ENCODE measurements at places on chromosomes 3 and 15. TPM values are rescaled to one million over a fixed set of nuclear protein-coding genes. Genes with fewer than 3 reads are reported as not detected.

- no peak for DNase-seq
Measured at GRCh38 chr3:18127859-18128681, 297.1 kb downstream of the SATB1 start.

GMPS gene
- 35.6 TPM for total RNA-seq

GRCh38 chr3:55963601-55964000 lies 476.5 kb upstream of the WNT5A start:
- peak; percentile 26 for DNase-seq

GRCh38 chr15:57382969-57383368 lies 6.7 kb downstream of the CGNL1 start:
- DNase-seq: no peak

GRCh38 chr15:69838338-69838737 lies 259.4 kb downstream of the TLE3 start:
- no peak for DNase-seq

- DNase-seq: no peak
Measured at GRCh38 chr15:77852241-77853007, 219.7 kb upstream of the LINGO1 start.

SLC15A2 gene
- 18.2 TPM for total RNA-seq

DNA sequence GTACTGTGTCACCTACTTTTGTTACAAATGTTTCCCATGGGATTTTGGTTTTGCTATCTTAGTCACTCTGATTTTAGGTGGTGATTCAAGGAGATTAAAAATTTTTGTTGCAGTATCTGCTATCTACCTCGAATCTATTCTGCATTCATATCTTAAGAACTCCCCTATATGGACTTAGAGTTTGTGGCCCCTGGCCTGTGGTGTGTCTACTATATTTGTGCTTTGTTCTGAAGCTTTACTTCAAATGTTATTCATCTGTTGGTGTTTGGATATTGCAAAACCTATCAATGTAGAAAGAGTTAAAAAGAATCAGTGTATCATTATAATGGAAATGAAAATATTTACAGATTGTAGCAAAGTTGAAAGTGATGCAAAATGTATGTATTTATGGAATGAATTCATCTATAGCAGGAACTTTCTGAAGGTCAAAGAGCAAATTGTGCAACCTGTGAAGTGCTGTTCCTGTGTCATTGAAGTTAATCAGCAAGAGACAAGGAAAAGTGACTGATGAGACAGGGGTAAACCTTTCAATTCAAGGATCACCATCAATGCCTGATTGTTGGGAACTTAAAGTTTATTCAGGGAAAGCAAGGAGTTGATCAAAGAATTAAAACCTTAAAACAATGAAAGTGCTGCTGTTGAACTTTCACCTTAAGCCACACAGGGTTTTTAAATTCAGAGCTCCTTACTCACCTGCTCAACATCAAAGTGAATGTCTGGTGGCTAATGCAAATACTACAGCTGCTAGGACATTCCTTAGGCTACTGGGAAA lies 71.0 kb downstream of the SLMAP start:
- no peak for DNase-seq

DNA sequence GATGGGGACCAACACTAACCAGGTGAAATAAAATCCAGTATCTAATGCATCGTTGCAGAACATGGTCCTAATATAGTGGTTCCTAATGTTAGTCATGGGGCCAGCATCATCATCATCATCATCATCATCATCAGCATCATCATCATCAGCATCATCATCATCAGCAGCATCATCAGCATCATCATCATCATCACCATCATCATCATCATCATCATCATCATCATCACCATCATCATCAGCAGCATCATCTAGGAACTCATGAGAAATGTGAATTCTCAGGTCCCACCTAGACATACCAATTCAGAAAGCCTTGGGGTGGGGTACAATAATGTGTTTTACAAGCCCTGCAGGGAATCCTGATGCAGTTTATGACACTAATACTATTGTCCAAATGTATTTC lies 179.4 kb upstream of the LRRN1 start:
- DNase-seq: no peak

DNA sequence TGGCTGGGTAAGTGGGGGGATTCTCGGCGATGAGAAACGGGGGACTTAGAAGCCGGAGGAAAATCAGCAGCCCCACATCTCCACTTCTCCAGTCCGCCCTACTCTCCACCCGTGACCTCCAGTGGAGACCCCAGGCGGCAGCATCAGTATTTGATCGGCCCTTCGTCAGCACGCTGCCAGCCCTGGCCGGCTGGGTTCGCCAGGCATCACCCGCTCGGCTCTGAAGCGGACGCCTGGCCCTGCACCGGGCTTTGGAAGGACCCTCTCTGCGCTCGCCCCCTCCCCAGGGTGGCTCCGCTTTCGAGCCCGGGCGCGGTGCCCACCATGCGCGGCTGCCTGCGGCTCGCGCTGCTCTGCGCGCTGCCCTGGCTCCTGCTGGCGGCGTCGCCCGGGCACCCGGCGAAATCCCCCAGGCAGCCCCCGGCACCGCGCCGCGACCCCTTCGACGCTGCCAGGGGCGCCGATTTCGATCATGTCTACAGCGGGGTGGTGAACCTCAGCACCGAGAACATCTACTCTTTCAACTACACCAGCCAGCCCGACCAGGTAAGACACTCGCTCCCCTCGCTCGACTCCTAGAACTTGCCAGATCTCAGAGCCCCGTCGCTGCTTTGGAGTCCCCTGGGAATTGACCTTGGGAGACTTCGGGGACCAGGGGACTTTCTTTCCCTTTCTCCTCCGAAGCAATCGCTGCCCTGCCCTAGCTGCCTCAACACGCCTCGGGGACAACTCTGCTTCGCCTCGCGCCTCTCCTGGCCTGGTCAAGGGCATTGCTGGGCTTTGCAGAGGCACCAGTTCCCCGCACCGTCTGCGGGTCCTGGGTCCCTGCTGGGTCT lies 561 bp downstream of the SIDT1 start:
- peak; percentile 60 for DNase-seq

DNA sequence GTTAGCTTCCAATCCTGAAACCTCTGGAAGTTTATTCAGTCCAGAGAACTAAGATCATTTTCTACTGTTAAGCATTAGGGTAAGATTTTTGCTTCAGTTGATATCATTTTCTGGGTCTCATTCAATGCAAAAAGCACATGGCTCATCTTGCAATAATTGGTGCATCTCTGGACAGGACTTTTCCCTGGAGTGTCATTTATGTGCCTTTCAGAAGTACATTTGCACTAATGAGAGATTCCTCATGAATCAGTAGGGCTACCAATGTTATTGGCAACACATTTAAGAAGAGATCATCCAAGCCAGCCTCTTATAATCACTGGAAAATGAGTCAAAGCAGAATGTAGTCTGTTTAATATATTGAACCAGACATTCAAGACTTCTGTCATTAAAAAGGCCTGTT lies 224.2 kb upstream of the CHRNA7 start:
- DNase-seq: no peak

GRCh38 chr3:188198001-188198400 lies 44.0 kb downstream of the LPP start:
- DNase-seq: no peak

CELSR3 gene
- total RNA-seq: 0.51 TPM

GRCh38 chr3:62696011-62696410 lies 179.2 kb downstream of the CADPS start:
- no peak for DNase-seq

DNA sequence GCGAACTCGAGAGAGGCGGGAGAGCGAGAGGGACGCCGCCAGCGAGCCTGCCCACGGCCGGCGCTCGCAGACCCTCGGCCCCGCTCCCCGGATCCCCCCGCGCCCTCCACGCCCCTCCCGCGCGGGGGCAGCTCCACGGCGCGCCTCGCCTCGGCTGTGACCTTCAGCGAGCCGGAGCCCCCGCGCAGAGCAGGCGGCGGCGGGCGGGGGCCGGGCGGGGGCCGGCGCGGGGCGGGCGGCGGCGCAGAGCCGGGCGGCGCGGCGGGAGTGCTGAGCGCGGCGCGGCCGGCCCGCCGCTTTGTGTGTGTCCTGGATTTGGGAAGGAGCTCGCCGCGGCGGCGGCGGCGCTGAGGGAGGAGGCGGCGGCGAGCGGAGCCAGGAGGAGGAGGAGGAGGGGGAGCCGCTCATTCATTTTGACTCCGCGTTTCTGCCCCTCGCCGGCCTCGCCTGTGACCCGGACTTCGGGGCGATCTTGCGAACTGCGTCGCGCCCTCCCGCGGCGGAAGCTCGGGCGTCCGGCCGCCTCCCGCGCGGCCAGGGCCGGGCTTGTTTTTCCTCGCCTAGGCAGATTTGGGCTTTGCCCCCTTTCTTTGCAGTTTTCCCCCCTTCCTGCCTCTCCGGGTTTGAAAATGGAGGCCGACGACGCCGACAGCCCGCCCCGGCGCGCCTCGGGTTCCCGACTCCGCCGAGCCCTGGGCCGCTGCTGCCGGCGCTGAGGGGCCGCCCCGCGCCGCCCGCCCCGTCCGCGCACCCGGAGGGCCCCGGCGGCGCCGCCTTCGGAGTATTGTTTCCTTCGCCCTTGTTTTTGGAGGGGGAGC lies 524 bp downstream of the IGF1R start:
- DNase-seq: peak; percentile 79

GRCh38 chr3:72266016-72266370 lies 481.0 kb upstream of the PROK2 start:
- DNase-seq: no peak

DNA sequence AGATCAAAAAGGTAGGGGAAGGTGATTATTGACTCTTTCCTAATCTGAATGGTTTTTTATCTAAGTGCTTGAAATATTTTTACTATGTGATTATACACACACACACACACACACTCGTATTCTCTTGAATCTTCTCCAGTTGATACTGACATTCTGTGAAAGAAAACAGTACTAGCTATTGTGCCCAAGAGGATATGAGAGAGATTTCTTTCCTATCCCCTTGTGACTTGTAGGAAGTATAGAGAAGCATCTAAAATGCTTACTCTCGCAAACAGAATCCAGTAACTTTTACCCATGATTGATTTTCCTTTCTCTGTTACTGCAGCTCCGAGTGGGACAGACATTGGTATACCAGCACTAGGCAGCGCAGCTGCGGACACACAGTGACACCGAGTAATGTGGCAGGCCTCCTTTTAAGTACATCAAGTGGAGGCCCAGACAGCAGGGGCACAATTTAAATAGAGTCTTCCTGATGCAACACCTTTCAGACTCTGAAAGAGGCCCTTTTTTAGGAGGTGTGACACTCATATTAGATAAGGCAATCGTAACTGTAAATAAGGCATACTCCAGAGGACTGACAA lies 421.0 kb upstream of the CNTN4 start:
- no peak for DNase-seq

GRCh38 chr3:1943395-1944118 lies 155.1 kb upstream of the CNTN4 start:
- no peak for DNase-seq

SCN11A gene
- 2.3 TPM for total RNA-seq

DNA sequence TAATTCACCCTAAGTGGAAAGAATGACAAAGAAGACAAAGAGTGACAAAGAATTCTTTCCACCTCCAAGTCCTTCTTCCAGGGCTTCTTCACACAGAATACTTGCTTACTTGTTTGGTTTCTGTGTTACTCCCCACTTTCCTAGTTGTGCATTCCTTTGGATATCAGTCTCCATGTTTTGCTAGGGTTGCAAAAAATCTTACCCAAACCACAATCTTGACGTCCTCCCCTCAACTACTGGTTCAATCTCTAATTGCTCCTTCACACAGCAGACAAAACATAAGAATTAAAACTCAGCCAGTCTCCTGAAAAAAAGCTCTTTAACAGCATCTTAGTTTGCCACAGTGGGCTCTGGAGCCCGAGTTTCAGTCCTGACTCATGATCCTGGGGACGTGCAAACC lies 297.6 kb upstream of the CHRNA7 start:
- DNase-seq: no peak

DNA sequence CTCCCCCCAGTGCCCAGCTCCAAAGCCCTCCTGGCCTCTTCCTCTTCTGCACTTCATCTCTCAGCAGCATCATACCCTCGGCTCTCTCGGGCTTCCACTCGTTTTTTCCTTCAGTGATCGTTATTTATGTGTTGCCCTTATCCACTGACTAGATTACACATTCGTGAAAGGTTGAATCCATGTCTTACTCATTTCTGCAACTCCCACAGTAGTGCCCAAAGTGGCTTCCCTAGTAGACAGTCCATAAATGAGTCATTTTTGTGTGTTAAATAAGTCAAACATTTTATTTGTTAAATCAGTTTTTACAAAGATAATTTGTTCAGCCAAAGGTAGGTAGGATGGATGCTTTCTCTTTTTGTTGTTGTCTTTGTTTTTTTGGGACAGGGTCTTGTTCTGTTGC lies 87.4 kb downstream of the CRTC3 start:
- no peak for DNase-seq

- DNase-seq: no peak
Measured at GRCh38 chr15:88147760-88148159, 108.8 kb downstream of the NTRK3 start.

ZNF501 gene
- total RNA-seq: 10.6 TPM

DNA sequence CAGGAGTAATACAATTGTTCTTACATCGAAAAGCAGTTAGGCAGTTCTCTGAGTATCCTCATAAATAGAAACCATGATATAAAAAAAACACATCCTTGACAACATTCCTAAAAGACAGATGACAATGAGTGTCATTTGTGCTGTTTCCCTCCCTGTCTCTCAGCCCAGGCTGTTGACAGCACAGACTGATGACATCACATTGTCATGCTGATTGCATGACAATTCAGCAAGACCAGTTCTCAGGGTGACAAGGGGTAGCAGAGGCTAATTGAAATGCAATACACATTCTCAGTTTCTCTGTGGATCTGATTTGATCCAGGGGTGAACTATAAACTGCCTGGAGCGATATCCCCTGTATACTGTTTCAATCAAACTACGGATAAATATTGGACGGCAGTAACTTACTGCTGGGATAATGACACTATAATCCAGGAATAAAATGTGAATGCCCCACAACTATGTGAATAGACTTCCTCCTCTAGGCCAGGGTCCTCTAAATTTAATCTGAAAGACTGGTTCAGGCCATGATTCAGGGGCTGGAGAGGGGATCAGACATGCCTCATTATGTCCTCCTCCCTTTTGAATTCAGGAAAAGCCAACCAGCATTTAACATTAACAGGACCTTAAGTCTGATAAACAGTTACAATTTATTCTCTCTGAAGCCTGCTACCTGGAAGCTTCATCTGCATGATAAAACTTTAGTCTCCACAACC lies 16.7 kb upstream of the EIF1B start:
- no peak for DNase-seq

- DNase-seq: no peak
Measured at GRCh38 chr3:138384531-138384930, 36.2 kb downstream of the MRAS start.

GRCh38 chr3:148004331-148004730 lies 595.2 kb downstream of the ZIC1 start:
- DNase-seq: no peak
